ENCODE measurements at places on chromosomes 5 and 9.

DNA sequence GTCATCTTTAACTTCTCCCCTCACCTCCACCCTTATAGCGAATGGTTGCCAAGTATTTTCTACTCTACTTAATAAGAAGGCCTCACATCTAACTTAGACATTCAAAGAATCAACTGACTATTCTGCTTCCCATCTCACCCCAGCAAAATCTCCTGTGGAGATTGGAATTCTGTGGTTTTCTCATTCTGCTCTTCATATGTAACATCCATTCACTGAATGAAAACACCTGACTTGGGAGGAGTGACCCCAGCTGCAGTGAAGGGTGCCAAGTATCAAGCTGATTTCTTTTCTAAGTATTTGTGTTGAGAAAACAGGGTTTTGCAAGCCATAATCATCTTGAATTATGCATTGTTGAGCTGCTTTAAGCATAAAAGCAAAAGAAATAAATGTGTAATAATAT, 42.5 kb upstream of the TAF1L start:
- DNase-seq, result no peak

DNA sequence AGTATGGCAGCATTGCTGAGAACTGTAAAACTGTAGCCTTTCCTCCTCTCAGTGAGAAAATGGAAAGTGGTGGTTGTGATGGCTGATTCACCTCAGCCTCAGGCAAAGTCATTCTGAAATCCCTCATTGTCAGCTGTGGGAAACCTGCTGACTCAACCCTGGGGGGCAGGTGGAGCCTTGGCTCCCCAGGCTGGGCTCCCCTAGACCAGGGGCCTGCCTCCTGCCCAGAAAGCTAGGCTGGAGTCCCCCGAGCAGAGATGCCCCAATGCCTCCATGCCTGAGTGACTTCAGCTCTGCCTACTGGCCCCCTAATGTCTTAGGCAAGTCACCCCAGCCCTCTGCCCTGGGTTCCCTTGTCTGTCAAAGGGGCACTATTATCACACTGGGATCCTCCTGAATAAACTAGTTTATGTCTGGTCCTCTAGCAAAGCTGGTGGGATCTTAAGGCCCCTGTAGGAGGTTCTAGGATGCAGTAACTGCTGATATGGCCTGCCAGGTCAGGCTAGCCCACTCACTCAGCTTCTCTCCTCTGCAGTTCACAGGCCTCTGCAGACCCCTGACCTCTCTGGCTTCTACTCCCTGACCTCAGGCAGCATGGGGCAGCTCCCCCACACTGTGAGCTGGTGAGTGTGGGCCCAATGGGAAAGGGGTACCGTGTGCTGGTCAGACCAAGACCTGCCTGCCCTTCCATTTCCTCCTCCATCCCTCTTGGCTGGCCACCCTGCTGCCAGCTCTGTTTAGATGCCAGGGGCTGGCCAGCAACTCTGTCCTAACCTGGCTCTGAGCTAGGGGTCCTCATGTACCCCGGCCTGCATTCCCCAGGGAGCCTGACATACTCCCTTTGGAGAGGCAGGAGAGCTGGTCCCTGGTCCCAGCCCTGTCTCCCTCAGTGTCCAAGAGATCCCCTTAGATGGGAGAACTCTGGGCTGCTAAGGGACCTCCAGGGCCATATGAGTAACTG, 24.2 kb downstream of the TCF7 start:
- peak; percentile 33 for DNase-seq

DNA sequence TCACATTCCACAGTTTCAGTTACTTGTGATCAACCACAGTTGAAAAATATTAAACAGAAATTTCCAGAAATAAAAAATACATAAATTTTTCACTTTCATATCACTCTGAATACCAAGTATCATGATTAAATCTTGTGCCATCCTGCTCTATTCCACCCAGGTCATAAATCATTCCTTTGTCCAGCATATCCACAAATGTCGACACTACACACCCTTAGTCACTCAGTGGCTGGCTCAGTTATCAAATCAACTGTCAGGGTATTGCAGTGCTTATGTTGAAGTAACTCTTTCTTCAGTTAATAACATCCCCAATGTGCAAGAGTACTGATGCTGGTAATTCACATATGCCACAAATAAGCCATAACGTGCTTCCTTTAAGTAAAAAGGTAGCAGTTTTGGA, 115.7 kb downstream of the FBXL17 start:
- no peak for DNase-seq

- no peak for DNase-seq
Measured at GRCh38 chr5:5787373-5787772, 364.9 kb downstream of the ICE1 start.

DNA sequence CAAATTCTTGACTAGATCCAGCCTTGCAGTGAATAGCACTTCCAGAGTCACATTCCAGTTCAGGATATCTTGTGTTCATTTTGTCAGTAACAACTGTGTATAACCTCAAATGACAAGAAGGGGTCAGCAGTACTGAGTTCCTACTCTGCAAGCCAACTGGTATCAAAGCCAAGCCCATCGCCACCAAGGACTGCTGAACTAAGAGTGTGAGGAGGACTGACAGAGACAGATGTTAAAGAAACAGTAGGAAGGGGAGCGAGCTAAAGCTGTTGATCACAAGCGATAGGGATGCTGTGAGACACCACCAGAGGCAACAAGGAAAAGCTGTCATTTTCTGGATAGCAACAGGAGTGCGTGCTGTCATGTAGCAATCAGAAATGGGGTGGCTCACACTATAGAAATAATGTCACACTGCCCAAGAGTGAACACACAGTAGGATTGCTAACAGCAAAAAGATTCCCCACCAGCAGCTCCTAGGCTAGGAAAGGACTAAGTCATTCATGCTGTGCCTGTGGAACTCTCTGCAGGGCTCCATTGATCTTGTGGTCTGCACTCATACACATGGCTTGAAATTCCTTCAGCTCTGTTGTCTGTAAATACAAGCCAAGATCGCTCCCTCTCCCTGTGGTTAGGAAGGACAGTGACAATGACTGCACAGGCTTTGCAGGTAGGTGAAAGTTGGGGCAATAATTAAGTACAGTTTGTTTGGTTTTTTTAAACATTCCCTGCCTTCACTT, 658.6 kb downstream of the NR2F1-AS1 start:
- no peak for DNase-seq

DNA sequence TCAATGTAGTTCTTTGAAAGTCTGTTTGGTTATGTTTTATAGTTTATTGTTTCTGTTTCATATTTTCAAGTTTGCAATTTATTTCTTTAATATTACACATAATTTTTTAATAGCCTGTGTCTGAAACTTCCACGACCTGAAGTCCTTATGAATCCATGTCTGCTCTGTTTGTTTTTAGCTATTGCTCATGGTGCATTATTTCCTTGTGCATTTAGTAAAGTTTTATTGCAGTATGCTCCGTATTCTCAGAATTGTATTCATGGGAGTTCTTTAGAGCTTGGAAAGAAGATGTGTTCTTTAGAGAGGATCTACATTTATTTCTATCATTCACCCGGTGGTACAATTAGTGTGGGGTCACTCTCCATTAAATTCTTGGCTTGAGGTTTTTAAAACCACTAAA, 133.2 kb upstream of the NFIB start:
- no peak for DNase-seq

- DNase-seq, result no peak
Measured at GRCh38 chr5:142097681-142098080, 10.9 kb upstream of the NDFIP1 start.

GRCh38 chr9:28539434-28540070, 966.3 kb upstream of the C9orf72 start:
- no peak for DNase-seq

DNA sequence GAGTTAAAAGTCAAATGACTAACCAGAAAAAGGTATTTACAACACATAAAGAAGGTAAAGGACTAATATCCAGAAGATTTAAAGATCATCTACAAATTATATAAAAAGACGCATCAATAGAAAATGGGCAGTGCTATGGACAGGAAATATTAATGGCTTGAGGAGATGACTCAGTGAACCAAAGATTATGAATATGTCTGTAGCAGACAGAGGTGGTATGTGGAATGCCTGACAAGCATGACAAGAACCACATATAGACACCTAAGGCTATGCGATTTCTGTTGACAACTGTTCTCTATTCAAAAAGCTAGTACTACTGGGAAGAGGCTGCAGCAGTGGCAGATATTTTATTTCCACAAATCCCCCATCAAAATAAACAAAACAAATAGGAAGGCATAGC, 177.0 kb upstream of the SH3GL2 start:
- DNase-seq, result no peak

GRCh38 chr9:122158202-122158601, 1.4 kb downstream of the NDUFA8 start:
- DNase-seq, result peak; percentile 49

GRCh38 chr5:51495672-51496071, 112.4 kb downstream of the ISL1 start:
- DNase-seq, result no peak

GRCh38 chr5:13866792-13867191, 77.7 kb downstream of the DNAH5 start:
- DNase-seq, result peak; percentile 32

DNA sequence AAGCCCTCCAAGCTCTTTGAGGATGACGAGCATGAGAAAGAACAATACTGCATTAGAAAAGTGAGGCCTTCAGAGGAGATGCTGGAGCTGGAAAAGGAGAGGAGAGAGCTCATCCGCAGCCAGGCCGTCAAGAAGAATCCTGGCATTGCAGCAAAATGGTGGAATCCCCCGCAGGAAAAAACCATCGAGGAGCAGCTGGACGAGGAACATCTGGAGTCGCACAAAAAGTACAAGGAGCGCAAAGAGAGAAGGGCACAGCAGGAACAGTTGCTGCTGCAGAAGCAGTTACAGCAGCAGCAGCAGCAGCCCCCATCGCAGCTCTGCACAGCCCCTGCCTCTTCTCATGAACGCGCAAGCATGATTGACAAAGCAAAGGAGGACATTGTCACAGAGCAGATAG, 71.2 kb downstream of the C9orf152 start:
- DNase-seq, result no peak

- no peak for DNase-seq
Measured at GRCh38 chr5:118687100-118687499, 301.2 kb downstream of the DTWD2 start.

DNA sequence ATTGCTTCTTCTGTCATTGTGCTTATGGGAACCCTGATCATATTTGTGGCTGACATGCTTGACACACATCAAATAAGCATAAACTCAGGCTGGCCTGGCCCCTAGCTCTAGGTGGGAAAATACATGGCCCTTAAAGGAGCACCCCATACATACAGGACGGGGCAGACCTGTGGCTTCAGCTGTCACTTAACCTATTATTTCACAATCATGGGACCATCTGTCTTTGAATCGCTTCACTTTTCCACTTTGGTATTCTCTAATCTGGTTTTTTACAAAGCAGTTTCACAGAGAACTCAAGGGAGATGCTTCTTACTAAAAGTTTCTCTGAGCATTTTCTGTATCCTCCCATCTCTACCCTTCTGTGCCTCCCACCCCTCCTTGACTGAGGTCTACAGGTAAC, 34.6 kb upstream of the LRRTM2 start:
- DNase-seq, result no peak

- DNase-seq, result no peak
Measured at GRCh38 chr9:34387239-34387638, 10.5 kb upstream of the MYORG start.

DNA sequence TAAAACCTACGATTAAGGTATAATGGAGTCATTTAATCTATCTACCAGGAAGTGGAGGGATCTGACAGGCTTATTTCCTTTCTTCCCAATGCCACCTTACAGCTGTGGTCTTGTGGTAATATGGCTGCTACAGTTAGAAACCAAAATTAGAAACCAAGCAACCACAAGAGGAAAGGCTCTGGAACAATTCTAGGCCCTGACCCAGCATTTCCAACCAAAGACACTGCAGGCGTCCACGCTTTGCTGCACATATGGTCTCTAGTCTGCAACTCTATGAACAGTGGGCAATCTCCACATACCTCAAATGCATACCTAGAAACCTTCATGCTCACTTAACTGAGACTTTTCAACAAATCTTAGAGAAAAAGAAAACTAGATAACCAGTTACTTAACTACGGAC, 339.1 kb downstream of the NFIB start:
- DNase-seq, result no peak

GRCh38 chr5:122400938-122401337, 88.9 kb downstream of the SNCAIP start:
- no peak for DNase-seq

DNA sequence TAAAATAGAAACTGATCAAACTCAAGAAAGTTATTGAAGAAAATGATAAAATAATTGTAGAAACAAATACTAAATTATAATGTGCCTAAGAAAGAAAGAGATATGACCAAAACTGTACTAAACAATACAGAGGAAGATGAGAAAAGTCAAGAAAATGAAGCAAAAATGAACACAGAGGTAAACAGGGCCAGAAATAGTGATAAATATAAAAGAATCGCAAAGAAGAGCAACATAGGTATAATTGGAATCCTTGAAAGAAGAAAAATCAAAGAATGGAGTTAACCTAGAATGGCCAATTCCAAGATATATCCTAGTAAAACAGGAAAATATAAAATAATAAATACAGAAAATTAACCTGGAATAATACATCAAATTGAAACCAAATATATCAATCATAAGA, 69.6 kb downstream of the CSF2 start:
- no peak for DNase-seq

DNA sequence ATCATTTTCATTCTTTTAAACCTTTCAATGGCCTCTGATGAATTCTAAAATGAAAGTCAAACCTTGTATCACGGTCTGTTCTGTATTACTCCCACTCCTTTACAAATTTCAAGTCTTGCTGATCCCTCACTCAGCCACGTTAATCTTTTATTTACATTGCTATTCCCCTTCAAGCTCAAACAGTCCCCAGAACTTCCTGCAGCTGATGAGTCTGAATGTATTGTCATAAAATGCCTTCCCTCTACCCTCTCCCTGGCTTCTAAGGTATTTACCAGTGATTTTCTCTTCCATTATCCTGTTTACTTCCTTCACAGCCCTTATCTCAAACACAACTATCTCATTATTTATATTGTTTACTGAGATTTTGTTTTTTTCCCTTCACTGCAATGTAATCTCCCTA, 562.3 kb upstream of the C9orf72 start:
- no peak for DNase-seq

DNA sequence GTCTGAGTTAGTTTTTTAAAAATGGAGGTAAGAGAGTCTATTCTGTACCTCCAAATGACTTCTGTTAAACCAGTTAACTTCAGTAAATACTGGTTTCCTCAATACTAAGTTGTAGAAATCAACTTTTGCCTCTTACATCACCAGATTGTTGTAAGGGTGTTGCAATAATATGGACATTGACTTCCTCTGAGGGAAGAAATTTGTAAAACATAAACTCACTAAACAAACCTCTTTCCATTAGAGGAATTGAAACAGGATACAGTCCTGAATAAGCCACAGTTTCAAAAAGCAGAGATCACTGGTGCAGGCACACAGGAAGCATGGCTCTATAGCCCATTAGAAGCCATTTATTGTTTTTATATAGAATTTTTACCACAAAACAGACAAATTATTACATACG, 32.7 kb upstream of the SLCO6A1 start:
- DNase-seq, result no peak

GRCh38 chr9:31210978-31211570, 1173.4 kb upstream of the ACO1 start:
- no peak for DNase-seq
